CD8-positive, alpha-beta memory T cell (primary cell): ENCODE measurements at places on chromosomes 2 and 18.

- DNase-seq, result no peak
These were observed 118.9 kb upstream of the POU3F3 start for GRCh38 chr2:104734937-104735586.

GRCh38 chr2:22347306-22347705 lies 1037.7 kb upstream of the KLHL29 start:
- DNase-seq, result no peak

GRCh38 chr2:172086241-172087206 lies 1.2 kb downstream of the DLX1 start:
- DNase-seq, result peak; percentile 55

DNA sequence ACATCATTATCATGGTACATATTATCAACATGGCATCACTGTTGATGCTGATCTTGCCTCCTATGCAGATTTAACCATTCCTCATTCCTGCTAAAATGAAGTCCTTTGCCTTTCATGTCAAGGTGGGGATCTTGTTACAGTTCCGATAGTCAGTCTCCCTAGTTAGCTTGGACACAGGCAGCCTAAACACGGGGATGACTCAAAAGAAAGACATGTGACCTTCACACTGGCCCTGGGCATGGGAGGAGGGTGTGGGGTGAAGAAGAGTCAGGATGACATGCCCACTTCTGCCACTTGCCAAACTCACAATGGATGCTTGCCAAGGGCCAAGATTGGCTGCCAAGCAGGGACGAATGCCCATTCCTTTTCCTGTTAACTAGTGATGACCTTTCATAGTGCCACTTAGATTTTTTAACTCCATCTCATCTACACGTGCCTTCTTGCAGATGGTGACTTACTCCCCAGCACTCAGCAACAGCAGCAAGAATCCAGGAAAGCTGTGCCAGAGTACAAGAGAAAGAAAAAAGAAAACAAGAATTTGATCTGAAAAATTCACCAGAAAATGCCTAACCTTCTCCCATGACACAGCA lies 13.9 kb upstream of the SLC1A4 start:
- no peak for DNase-seq

DNA sequence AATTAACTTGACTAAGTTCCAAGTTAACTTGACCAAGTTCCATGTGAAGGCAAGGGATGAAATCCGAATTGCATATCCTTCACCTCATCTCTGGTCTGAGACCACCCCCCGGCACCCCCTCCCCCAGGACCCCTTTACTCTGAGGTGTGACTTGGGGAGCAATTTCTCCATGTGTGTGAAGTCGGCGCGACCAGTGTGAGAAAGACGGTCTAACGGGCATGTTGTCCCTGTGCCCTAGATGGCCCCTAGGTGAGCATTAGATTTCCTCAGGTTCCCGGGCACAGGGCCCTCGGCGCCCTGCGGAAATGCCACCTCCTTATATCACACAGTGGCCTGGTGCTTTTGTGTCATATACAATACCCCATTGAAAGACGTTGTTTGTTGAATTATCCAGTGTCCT lies 137.1 kb downstream of the CTIF start:
- no peak for DNase-seq

- no peak for DNase-seq
These were observed 30.8 kb upstream of the LRRTM4 start for GRCh38 chr2:77552956-77553355.
